Hematopoietic multipotent progenitor cell treated with erythropoietin and hydrocortisone succinate and interleukin-3 and kit ligand, for 6 days (in vitro differentiated cells): ENCODE measurements at places on chromosomes 11 and 22.

DNA sequence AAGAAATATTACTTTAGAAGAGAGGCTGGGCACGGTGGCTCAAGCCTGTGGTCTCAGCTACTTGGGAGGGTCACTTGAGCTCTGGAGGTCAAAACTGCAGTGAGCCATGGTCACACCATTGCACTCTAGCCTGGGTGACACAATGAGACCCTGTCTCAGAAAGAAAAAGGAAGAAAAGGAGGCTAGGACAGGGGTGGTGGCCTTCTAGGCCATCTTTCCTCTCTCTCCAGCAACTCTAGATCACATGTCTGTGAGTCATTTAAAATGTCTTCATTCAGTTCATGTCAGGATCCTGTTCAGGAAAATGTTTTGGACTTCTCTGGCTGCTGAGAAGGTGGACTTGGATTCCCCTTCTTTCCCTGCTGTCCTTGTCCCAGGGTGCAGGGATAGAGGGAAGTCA, 53.3 kb downstream of the PPFIA1 start:
- DNase-seq = no peak

GRCh38 chr11:2077061-2077802, 62.0 kb downstream of the IGF2 start:
- no peak for DNase-seq

GRCh38 chr22:37274380-37274862, 7.9 kb upstream of the CYTH4 start:
- DNase-seq = peak; percentile 33

- DNase-seq = no peak
Observed at GRCh38 chr11:16956538-16957153, 57.6 kb downstream of the PLEKHA7 start.

DNA sequence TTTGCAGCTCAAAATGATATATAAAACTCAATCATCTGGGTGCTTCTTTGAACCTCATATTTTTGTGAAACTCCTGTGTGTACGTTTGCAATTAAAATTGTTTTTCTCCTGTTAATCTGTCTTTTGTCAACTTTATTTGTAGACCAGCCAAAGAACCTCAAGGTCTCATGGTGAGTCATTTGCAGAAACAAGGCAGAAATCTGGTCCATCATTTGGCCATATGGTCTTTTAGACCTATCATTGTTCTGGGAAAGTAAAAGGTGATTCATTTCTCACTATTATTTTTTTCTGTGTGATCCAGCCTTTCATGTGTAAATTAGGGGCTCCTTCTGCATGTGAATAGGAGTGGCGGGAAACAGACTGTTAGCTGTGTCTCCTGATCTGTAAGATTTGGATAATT, 399.1 kb upstream of the DDI1 start:
- DNase-seq = no peak

GRCh38 chr11:118002010-118002540, 15.9 kb downstream of the IL10RA start:
- DNase-seq = peak; percentile 74

- DNase-seq = no peak
Observed at GRCh38 chr22:44718418-44718817, 16.4 kb downstream of the PRR5 start.

GRCh38 chr22:23119494-23120414, 22.0 kb downstream of the RSPH14 start:
- peak; percentile 56 for DNase-seq

DNA sequence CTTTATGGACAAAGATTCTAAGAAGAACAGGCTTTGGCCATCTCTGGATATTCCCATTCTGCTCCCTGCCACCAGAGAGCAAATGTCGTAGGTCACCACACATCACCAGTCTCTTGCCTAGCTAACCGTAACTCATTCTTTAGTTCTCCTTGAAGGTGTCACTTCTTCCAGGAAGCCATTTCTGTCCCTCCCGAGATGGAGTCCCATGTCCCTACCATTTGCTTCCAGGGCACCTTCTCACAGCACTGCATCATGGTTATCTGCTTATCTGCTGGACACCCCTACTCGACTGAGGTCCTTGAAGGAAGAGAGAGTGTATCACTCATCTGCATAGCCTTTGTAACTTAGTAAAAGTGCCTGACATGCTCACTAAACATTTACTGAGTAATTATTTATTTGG, 47.6 kb downstream of the FAM83F start:
- no peak for DNase-seq

DNA sequence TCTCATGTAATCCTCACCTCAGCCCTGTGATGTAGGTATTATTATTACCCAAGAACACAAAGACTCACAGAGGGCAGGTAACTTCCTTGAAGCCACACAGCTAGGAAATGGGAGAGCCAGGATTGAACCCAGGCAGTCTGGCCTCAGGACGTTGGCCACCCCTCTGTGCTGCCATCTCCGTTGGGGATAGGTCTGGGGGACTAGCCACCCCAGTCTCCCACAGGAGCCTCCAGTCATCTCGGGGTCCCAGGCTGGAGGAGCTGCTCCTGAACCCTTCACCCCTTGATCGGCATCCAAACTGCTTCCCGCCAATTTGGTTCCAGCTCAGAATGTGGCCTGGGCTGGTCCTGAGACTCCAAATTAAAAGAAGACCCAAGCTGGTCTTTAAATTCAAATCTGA, 10.4 kb upstream of the TCF20 start:
- no peak for DNase-seq

- DNase-seq = no peak
Observed at GRCh38 chr11:15585602-15586331, 471.0 kb downstream of the INSC start.

DNA sequence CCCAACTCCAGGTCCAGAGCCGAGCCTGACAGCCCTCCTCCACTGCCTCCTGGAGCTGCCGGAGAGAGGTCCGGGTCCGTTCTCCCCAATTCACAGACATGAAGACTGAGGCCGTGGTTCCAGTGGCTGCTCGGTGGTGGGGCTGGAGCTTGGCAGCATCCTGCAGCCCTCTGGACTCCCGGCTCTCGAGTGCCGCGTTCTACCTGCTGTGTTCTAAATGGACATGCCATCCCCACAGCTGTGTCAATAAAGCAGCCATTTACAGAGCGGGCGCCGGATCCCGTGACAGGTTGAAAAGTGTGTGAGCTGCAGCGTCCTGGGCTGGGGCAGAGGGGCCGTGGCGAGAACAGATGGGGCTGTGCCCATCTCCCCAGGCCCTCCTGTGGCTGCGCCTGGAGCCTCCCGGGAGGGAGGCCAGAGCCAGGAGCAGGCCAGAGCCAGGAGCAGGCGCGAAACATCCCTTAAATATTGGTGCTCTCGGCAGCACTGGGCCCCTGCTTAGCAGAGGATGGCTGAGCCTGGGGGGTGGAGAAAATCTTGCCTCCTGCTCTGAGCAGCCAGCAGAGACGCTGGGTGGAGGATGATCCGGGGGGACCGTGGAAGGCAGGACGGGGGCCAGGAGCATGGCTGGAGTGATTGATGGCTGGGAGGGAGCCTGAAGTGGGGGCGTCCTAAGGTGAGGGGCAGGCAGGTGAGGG, 46.2 kb downstream of the FLRT1 start:
- DNase-seq = no peak

DNA sequence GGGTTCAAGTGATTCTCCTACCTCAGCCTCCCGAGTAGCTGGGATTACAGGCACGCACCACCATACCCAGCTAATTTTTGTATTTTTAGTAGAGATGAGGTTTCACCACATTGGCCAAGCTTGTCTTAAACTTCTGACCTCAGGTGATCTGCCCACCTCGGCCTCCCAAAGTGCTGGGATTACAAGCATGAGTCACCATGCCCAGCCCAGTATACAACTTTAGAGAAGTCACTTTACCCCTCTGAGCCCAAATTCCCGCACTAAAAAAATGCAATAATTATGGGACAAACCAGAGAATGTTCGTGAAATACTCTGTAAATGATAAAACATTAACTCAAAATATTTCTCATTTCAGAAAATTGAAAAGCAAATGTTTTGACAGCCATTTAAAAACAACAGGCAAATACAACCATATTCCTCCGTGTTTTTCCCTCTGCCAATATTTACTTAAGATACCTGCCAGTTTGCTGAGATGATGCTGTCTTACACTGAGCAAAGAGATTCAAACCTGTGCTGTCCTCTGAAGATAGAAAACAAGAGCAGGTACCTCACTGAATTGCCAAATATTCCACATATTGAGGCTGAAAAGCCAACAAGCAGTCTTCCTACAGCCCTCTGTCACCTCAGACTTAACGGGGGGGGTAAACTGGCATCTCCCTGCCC, 9.6 kb downstream of the PLEKHA7 start:
- no peak for DNase-seq
